ENCODE measurements at places on chromosomes 6 and 20.

DNA sequence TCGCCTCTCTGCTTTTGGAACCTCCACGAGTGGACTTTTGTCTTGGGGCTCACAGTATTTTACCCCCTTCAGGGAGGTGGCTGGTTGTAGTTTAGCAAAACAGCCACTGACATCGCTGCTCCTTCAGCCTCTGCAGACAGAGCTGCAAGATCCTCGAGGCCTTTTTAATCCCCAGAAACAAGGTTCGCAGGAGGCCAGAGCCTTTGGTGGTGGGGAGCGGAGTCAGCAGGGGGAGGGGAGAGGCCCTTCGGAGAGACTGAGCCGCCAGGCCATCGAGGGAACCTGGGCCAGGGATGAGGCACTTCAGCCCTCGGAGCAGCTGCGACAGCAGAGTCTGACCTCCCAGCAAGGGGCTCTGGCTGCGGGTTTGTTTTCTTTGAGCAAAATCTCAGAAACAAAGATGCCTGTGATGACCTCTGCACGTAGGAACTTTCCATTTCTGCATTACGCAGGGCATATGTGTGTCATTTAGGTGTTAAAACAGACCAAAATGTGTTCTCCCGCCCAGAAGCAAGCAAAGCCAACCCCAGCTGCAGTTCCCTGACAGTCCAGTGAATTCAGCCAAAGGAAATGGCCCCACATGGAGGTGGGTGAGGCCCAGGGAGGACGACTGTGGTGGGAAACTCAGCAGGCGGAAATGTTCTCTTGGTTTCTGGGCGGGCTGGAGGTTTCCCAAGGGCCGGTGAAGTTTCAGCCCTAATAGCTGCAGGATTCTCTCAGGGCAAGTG, 171.2 kb upstream of the SULF2 start:
- DNase-seq = no peak

DNA sequence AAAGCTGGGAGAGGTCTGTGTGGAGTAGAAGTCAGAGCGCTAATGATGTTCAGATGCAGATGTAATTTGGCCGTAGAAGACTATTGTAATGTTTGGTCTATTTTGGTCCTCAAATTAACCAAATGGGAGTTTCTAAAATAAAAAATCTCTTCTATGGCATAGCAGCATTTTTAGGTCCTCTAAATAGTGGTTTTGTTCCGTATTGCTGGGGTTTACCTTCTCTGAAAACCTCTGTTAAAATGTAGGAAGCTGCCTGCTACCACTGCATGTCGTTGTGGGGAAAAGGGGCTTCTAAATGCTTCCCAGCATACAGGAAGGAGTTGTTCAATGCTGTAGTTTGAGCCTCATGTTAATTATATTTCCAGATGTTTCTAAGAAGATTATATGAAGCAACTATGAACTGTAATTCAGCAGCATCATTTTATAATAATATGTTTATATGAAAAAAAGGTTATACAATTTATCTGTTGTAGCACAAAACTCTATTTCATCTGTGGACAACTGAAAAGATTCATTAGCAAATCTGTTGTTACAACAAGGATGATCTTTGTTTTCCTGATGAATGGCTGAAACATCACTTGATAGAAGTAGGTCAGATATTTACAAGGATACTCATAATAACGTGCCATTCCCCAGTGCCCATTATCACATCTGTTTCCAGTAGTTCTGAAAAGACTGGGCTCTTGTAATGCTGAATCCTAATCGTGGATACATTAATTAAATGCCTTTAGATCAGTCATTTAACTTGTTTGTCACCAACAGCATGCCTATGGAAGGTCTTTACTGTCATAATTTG, 256.6 kb downstream of the TBC1D7 start:
- peak; percentile 55 for DNase-seq

DNA sequence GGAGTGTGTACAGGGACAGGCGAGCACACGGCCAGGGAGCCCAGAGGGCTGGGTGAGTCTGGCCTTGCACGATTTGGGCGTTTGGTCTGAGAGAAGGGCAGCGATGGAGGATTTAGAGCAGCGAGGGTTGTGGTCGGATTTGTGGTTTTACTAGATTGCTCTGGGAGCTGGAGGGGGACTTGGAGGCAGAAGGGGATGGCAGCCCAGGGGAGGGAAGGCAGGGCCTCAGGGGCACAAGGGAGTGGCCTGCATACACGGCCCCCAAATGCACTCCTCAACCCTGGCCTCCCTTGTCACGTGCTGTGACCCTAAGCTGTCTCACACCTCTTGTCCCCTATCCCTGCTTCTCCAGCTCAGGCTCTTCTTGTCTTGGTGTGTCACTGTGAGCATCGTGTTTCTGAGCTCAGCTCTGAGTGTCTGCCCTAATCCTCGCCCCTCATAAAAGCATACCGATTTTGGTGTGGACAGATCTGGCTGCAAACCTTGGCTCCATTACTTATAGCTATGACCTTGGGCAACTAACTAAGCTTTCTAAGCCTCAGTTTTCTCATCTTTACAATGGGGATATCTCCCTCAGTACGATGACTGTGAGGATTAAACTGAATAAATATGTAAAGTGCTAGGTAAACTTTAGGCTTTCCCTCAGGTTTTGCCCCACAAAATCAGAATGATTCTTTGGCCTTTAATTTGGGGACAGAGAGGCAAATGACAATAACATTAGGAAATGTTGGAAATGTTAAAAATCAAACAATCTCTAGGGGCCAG, 120.1 kb upstream of the ARMC2 start:
- no peak for DNase-seq

DNA sequence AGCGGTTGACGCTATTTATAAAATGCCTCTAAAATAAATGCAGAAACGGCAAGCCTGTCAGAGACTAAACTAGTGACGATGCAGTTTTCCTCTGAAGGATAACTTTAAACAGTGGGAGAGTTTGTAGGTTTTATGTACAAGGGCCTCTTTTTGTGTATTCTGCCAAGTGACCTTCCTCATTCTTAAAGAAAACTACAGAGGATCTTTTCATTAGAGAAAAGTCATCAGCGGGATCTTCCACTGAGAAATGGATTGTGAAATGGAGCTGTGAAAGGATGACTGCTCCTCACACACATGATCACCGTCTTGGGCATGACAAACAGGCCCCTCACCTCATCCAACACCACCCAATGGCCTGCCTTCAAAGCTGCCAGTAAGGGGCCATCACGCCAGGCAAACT, 89.0 kb upstream of the LYRM2 start:
- DNase-seq = peak; percentile 76

- DNase-seq = no peak
These were observed 16.9 kb downstream of the ILRUN start for GRCh38 chr6:34679552-34680253.

GRCh38 chr6:551829-552350, 105.0 kb downstream of the HUS1B start:
- DNase-seq = no peak

GRCh38 chr20:49753133-49753532, 39.5 kb upstream of the B4GALT5 start:
- DNase-seq = no peak

- DNase-seq = no peak
These were observed 22.3 kb upstream of the CEP162 start for GRCh38 chr6:84249724-84250123.

DNA sequence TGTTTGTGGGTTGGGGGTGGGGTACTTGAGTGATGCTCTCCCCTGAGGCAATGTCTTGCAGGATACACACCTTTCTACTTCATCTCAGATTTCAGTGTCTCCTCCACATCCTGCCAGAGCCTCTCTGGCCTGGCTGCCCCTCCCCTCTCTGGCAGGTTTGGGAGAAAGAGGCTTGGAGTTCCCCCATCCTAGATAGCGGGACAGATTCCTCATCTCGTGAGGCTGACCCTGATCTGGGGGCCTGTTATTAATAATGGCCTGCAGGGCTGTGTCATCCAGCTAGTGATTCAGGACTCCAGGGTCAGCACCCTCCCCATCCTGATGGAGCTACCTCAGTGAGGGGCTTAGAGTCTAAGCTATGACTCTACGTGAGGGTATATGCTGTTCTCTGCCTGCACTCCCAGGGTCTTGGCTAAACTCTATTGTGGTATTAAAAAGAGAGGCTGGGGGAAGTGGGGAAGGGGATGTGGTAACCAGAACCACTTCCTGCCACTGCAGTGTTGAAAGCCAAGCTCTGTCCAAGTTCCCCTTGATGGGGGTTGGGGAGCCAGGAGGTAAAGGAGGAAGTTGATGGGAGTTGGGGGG, 3.7 kb upstream of the MMP9 start:
- no peak for DNase-seq

GRCh38 chr20:48329676-48330664, 497.8 kb downstream of the PREX1 start:
- peak; percentile 93 for DNase-seq

GRCh38 chr20:24465159-24465558, 4.3 kb upstream of the SYNDIG1 start:
- no peak for DNase-seq

DNA sequence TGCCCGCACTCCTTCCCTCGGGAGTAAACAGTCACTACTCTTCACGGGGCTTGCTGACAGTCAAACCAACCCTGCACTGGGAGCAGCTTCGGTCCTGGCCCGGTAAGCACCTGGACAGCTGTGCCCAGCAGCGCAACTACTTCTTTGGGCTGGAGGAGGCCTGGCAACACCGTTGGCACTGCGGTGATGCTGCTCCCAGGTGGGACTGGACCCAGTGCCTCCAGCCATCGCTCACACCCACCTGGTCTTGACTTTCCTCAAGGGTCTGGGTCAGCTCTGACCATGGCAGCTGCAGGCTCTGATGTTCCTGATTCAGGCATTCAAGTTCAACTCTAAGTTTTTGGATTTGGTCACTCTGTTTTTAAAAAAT, 53.8 kb downstream of the GINS1 start:
- DNase-seq = no peak

DNA sequence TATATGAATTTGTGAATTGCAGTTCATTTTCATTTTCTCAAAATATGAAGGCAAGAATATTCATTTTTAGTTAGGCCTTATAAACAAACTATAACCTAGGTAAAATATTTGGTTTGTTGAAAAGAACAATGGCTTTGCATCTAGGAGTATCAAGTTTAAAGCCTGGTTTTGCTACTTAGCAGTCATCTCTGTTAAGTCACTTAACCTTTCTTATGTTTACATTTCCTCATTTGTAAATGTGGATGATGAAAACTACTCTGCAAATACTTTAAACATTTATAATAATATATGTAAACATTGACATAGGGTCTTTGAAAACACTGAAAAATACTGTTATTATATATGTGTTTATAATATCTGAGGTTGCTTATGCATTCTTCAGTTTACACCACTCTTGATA, 135.5 kb downstream of the CENPW start:
- no peak for DNase-seq

- DNase-seq = no peak
These were observed 37.5 kb downstream of the HNF4A start for GRCh38 chr20:44392776-44393607.

GRCh38 chr6:1470040-1470439, 80.7 kb downstream of the FOXF2 start:
- no peak for DNase-seq

GRCh38 chr20:50551288-50551687, 41.1 kb downstream of the PTPN1 start:
- DNase-seq = no peak

DNA sequence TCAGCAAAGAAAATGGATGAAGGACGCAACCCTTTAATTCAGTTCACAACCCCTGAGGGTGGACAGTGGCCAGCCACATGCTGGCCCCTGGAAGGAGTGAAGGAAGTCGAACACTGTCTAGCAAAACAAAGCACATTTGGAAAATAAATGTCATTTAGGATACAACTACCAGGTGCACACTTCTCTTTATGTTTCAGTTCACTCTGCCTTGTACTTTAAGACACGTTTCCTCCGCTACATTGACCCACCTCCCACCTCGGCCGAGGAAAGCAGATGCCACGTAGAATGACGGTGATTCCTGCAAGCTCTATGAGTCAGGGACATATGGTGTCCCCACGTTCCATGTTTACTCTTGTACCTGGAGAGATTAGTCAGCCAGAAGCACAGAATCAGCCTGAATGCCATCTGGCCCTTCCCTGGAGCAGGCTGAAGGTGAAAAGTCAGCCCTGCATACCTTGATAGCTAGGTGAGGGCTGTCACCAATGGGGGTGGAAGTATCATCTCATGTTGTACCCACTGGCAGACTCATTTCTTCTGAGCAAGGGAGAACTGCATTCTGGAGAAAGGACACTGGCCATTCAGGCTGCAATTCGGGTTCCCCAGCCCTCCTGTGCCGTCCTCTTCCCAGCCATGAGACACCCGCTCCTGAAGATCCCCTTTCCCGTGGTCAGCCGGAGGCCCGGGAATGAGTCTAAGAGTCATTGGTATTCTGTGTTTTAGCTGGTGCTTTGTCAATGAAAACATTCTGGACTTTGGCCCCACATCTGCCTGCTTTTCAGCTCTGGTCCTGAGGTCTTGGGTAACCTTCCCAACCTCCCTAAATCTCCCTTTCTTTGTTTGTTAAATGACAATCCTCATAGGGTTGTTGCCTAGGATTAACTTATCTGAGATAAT, 60.6 kb downstream of the FOXA2 start:
- no peak for DNase-seq

GRCh38 chr20:38842558-38842981, 37.1 kb downstream of the PPP1R16B start:
- DNase-seq = no peak

GRCh38 chr20:45792317-45793118, 764 bp downstream of the DNTTIP1 start:
- no peak for DNase-seq

DNA sequence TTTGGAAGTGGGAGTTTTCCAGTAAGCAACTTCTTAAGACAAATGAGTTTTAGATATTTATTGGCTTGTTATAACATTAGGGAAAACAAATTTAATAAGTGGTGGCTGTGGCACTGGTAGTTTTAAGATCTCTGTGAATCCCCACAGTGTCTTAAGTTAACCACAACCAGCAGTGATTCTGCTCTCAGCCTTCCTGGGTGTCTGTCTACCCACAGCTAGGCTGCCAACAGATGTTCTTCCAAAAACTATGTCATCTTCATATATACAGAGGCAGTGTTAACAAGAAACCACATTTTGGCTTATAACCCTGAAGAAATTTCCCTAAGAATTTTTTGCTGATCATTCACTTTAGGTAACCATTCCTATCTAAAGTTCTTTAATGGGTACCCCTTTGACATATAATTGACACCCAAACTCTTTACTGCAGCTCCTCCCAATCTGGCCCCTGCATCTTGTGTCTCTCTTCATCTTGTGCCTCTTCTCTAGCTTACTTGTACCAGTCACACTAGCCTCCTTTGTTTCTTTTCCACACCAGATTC, 52.7 kb downstream of the TOP1 start:
- DNase-seq = no peak

All from COLO829 (cell line).